ENCODE measurements at places on chromosomes 13 and 19. TPM values are rescaled to one million over a fixed set of nuclear protein-coding genes. Genes with fewer than 3 reads are reported as not detected.

GRCh38 chr19:1809678-1810077 is 2.4 kb downstream of the ATP8B3 start:
- no peak for DNase-seq

DNA sequence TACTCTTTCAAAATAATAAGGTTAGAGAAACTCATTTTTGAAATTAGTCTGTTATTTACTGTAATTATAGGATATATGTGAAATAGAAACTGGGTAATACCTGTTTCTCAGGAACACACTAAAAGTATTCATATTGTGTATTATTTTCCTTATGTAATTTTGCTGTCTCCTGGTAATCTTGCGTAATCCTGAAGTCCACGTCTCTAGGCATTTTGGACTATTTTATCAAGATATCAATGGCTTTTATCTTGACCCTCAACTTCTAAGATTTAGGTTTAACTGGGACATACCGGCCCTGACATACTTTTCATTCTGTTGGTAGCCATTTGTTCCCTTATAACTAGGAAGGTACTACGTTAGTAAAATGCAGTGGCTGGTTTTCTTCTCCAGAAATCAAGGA is 80.3 kb downstream of the PAN3 start:
- no peak for DNase-seq

GRCh38 chr19:51156710-51157109 is 14.6 kb downstream of the SIGLEC7 start:
- DNase-seq = no peak

GRCh38 chr13:73633817-73634460 is 500.3 kb downstream of the KLF12 start:
- DNase-seq = no peak

DNA sequence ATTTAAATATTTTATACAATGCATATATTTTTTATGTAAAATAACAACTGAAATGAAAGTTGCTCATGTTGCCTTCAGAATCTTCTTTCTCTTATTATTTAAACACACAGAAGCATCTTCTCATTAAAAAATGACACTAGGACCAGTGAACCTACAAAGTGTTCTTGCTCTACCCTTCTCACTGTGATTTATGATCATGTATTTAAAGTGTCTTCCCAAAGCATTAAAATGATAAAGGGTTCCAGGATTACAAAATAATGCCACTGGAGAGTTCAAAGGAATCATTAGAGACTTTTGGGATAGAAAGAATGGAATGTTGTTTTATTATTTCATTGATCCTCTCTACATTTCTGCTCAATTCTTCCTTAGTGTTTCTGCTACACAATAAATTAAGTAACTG is 643.6 kb upstream of the SLITRK1 start:
- no peak for DNase-seq

DNA sequence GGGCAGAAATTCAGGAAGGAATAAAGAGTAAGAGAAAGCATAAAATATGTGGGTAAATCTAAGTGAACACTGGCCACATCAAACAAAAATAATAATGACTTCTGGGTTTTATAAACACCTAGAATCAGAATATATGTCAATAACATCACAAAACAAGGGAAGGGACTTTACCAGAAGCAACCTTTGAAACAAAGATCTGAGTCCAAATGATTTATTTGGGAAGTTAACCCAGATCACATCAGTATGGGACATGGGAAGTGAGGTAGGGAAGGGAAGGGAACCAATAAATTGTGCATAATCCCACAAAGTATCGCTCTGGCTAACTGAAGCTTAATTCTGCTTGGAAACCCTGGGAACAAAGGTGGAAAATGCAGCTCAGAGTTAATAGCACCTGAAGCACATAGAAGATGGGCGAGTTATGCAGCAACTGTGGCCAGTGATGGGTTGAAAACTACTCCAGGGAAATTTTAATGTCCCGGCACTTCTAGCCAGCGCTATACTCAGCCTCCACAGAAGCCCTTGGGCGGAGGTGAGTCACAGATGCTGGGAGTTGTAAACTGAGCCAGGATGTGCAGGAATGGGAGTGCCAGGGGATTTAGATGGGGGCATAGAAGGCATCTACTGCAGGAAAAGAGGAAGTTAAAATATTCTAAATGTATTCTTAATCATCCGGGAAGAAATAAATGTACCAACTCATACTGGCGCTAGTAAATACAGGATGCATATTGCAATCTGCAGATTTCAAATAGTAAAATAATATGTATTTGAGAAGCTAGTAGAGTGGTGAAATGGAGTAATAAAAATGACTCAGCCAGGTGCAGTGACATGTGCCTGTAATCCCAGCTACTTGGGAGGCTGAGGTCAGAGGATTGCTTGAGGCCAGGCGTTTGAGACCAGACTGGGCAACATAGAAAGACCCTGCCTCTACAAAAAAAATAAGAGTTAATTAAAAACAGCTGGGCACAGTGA is 34.2 kb upstream of the CEBPG start:
- no peak for DNase-seq

The RB1 gene
- 38.5 TPM for total RNA-seq
